ENCODE measurements at places on chromosomes 5 and 9. TPM values are rescaled to one million over a fixed set of nuclear protein-coding genes. Genes with fewer than 3 reads are reported as not detected.

The PSIP1 gene
- total RNA-seq, result 46.1 TPM

The HCN1 gene
- total RNA-seq, result not detected

The KIAA0825 gene
- total RNA-seq, result 1.0 TPM

The MARVELD2 gene
- total RNA-seq, result 1.7 TPM

The ACSL6 gene
- 0.47 TPM for total RNA-seq

The ACOT12 gene
- not detected for total RNA-seq

The SLC36A2 gene
- total RNA-seq, result not detected

The TTLL11 gene
- total RNA-seq, result 4.8 TPM

Data from endothelial cell of coronary artery (primary cell).